A549 (cell line): ENCODE measurements at places on chromosomes 12 and 14. TPM values are rescaled to one million over a fixed set of nuclear protein-coding genes. Genes with fewer than 3 reads are reported as not detected.

The EFS gene
- not detected in 3 replicates for polyA plus RNA-seq

The EDDM3A gene
- not detected in 3 replicates for polyA plus RNA-seq

The GSC gene
- 0.17 to 0.26 TPM (median 0.20 TPM) in 3 replicates for polyA plus RNA-seq

The RFX4 gene
- not detected in 3 replicates for polyA plus RNA-seq

The VDR gene
- 1.9 to 2.0 TPM (median 1.9 TPM) in 3 replicates for polyA plus RNA-seq

The PWP1 gene
- polyA plus RNA-seq = 129 to 140 TPM (median 132 TPM) in 3 replicates

The MAP1LC3B2 gene
- polyA plus RNA-seq = 1.4 to 2.9 TPM (median 2.1 TPM) in 3 replicates

The SYCP3 gene
- 0.12 to 0.27 TPM (median 0.22 TPM) in 3 replicates for polyA plus RNA-seq

The PSEN1 gene
- polyA plus RNA-seq = 37.7 to 38.1 TPM (median 38.0 TPM) in 3 replicates

The PDE3A gene
- polyA plus RNA-seq = 6.0 to 7.6 TPM (median 7.3 TPM) in 3 replicates

The PLCZ1 gene
- not detected in 3 replicates for polyA plus RNA-seq

GRCh38 chr12:30138483-30138882, 354.7 kb upstream of the TMTC1 start:
- no peak for DNase-seq

- no peak for DNase-seq
Measured at GRCh38 chr12:60059180-60059579, 463.4 kb downstream of the SLC16A7 start.

DNA sequence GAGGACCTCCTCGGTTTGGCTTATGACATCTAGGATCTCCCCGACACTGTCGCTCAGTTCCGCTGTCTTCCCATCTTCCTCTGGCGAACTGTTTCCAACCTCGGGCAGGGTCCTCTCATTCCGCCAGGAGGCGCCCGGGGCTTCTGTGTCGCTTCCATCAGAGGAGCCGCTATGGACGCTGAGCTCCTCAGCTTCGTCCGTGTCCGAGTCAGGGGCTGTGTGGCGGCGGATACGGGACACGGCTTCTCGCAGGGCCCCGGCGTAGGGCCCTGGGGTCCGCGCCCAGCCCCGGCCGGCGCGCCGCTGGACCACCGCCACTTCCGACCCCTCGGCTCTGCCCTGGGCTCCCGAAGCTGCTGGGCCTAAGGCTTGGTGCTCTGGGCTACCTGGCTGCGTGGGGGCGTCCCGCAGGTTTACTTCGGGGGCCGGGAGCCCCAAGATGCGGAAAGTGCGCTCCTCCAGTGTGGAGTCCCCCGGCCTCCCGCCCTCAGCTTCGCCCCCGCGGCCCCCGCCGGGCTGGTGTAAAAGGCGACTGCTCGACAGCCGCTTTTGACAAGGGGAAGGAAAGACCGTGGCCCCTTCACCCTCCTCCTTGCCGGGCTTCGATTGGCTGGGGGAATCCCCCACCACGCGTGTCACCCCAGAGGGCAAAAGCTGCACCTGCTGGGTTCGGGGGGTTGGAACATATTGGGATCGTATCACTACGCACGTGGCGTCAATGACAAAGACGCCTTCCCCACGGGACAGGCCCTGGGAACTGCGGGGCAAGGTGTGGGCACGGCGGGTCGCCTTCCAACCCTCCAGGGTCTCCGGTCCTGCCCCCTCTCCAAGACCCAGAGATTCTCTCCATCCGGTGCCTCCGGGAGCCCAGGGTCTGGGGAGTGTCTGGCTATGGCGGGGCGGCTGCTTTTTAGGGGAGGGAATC, 2.1 kb downstream of the DDN start:
- peak; percentile 94 for DNase-seq

DNA sequence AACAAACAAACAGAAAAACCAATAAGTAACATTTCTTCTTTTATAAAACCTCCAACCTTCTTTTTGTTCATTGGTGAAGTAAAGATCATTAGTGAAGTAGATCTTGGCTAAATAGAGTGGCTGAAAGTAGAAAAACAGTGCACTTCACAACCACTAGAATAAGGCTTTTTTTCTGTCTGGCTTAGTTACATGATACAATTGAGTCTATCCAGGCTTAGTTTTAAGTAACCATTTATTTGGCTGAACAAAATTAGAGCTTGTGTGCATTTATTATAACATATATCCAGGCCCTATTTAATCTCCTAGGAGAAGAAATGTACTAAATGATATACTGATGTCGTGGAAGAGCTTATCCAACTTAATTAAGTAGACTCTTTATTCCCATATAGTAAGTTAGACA, 65.8 kb upstream of the STK38L start:
- no peak for DNase-seq

GRCh38 chr12:49388682-49389386, 21.6 kb downstream of the SPATS2 start:
- DNase-seq = no peak

DNA sequence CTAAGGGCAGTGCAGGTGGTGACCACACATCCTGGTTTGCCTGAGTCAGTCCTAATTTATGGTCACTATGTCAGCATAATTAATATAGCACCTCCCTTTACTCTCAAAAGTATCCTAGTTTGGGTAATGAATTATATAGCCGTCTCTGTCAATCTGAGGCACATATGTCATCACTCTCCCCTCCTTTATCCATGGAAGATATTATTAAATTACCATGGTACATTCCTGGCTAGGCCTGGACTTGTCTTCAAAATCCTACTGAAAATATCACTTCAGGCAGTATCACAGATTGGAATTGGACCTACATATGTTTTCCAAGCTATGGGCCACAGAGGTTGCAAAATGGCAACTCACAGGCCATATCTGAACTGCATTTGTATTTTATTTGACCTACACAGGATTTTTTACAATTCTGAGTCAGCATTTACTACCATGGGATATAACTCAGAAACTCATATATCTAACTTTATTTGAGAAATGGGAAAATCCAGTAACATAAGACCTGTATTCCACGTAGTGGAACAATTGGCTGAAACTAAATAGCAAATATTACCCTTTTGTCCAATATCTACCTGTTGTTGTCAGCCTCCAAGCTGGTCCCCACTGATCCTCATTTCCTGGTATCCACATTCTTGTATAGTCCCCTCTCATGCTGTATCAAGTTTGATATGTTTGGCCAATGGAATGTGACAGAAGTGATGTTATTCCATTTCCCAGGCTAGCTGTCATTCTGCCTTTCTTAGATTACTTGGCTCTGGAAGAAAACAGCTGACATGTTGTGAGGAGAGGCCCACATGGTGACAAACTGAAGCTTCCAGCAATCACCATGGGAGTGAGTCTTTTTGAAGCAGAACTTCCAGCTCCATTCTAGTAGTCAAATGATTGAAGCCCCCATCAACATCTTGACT, 102.5 kb upstream of the MDM1 start:
- DNase-seq = no peak

- no peak for DNase-seq
Measured at GRCh38 chr12:4282892-4283511, 9.4 kb downstream of the CCND2 start.

DNA sequence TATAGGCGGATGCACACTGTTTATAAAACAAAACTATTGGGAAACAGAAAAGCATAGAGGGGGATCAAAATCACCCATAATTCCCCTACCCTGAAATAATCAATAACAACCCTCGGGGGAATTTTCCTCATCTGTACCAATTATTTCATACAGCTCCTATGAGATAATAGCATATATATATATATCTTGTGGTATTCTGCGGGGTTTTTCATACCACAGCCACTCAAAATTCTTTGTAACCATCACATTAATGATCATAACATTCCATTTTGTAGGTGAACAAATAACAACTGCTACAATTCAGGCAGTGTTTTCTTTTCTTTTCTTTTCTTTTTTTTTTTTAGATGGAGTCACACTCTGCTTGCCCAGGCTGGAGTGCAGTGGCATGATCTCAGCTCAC, 35.3 kb downstream of the P2RX7 start:
- no peak for DNase-seq

DNA sequence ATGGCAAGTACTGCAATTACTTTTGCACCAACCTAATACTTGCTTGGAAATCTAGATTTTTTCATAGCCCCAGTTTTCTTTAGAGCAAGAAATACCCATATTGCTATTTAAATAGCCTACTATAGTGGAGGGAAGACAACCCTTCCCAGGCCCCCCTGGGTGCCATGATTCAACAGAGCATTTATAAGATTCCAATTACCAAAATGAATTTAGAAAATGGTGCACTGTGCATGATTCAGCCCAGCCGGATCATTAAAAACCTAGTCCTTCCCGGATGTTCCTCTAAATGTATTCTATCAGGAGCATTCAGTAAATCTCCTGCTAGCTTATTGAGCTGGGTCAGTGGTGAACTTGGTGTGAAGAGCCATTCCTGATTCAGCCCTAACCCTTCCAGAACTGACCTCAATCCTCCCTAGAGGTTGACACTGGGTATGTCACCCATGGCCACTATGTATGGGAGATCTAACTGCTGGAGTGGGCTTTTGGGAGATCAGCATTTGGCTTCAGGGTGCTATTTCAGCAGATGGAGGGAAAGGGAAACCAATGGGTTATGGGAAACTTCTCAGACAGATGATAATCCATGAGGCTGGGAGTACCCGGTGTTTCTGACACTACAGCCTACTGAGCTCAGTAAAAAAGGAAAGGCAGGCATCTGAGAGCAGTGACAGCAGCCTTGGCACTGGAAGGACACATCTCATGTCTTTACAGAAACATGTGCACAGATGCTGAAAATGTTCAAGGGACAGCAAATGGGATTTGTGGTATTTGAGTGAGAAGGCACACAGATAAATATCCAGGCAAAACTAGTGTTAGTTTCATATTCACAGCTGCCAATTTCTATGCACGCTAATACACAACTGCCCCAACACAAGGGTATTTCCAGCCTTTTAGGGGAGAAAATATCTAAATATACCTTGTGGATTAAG, 258.9 kb downstream of the DPF3 start:
- no peak for DNase-seq

- no peak for DNase-seq
Measured at GRCh38 chr14:61343991-61344405, 22.6 kb downstream of the PRKCH start.

DNA sequence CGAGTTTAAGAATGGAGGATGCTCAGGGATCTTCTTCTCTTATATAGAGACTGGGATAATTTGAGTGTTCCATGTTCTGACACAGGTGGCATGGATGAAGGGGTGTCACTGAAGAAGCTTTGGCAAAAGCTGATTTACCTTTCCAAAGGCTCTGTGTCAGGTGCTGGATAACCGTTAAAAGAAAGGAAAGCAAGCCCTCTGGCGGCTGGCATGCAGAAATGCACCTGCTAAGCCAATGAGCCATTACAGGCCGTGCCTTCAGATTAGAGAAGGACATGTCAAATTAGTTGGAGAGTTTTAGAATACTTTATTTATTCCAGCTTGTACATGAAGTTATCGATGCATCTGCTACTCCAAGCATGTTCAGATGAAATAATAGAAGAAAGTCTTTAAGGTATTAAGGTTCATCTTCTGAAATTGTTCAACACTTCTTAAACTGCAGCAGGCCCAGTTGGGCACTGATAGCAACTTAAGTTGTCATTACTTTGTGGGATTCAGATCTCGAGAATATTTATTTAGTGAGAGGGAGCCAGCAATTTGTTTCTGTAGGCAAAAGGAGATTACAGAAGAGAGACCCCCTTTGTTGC, 678.2 kb downstream of the NRXN3 start:
- DNase-seq = peak; percentile 54

DNA sequence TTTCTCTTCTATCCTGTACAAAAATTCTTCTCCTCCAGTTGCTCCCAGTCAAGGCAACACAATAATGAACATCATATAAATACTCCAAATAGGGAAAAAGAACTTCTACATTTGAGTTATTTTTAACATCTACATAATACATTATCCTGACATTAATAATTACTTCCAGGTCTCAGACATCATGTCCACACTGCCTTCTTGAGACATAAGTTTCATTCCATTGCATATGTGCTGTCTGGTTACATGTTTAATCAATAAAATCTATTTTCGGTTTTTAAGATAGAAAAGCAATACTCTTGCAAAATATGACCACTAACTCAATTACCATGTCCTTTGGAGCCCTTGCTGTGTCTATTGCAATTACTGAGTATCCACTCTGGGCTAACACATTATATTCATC, 881.9 kb downstream of the GALC start:
- DNase-seq = no peak

- peak; percentile 65 for DNase-seq
Measured at GRCh38 chr12:101839324-101840283, 8.8 kb upstream of the GNPTAB start.

DNA sequence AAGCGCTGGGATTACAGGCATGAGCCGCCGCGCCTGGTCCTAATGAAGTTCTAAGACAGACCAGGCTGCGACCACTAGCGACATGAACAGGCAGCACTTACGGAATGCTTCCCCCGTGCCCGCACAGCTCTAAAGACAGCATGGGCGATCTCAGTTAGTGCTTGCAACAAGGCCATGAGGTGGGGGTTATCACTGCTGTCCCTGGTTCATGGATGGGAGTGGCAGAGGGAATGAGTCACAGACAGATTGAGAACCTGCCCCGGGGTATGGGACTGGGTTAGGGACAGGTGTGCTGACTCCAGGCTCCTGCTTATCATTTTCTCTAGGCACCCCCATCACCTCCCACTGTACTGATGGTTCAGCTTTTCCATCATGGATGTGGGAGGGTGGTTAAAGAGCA, 160.9 kb downstream of the VRK1 start:
- no peak for DNase-seq

DNA sequence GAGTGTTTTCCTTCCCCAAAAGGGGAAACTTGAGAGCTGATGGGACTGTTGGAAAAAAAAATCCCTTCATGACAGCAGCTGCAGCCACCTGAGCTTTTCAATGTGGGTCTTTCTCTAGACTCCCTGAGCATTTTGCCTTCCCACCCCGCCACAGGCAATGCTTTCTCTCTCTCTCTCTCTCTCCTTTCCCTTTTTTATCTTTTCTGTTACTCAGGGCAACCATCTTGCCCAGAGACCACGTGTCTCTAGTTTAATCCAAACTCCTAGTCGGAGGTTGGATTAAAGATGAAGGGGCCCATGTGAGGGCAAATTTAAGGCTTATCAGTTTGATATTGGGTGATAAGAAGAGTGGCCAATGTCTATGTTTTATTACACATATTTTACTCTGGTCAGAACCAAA, 25.9 kb upstream of the B4GALNT1 start:
- DNase-seq = no peak

DNA sequence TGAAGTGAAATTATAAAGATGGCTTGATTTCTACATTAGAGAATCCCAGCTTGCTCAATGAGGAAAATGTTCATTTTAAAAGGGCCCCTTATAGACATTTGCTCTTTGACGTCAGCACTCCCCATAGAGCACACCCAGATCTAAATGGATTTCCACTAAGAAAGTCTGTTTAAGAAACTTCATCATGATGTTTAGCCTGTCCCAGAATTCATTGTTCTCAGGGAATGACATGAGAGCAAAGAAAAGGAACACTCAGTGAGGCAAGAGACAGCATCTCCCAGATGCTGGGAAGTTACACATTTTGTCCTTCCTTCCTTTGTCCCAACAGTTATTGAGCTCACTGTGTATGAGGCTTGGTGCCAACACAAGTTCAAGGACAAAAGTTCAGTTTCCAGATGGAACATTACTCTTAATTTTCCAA, 4.9 kb downstream of the PHLDA1 start:
- DNase-seq = peak; percentile 71

GRCh38 chr12:10291030-10291429, 16.6 kb upstream of the KLRD1 start:
- no peak for DNase-seq
